Cortex of kidney (tissue), 1 donor: ENCODE measurements at places on chromosomes 4 and X.

- no peak for DNase-seq
These were observed 45.4 kb upstream of the WWC2 start for GRCh38 chr4:183053681-183054080.

GRCh38 chr4:27692158-27692557, 831.5 kb downstream of the STIM2 start:
- no peak for DNase-seq

- DNase-seq, result no peak
These were observed 5.5 kb downstream of the UCHL1 start for GRCh38 chr4:41262198-41262597.

DNA sequence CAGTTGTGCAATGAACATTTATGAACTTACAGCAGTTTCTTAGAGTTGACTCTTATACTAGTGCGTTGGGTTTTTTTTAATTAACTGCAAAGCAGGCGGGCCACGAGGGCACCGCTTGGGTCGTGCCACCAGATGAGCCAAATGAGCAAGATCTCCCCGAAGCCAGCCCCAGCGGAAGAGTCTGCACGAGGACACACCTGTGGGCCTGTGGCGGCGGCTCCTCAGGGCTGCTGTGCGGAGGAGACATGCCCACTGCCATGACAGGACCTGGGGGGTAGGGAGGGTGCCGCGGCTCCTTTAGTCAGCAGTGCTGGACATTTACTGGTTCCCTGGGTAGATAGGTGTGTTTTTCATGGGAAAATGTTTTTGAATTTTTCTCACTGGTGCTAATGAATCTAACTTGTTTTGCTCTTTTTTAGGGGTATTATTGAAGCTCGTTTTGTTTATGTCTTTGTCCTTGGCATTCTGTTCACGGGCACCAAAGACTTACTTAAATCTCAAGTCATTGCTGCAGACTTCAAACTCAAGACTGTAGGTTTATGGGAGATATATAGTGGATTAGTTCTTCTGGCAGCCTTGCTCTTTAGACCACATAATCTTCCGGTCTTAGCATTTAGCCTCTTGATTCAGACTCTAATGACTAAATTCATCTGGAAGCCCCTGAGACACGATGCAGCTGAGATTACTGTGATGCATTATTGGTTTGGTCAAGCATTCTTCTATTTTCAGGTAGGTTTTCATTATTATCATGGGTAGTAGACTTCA, 31.2 kb downstream of the PIGG start:
- no peak for DNase-seq

- no peak for DNase-seq
These were observed 32.7 kb upstream of the MAGED1 start for GRCh38 chrX:51860679-51861078.
